ENCODE measurements at places on chromosomes 12 and 14.

DNA sequence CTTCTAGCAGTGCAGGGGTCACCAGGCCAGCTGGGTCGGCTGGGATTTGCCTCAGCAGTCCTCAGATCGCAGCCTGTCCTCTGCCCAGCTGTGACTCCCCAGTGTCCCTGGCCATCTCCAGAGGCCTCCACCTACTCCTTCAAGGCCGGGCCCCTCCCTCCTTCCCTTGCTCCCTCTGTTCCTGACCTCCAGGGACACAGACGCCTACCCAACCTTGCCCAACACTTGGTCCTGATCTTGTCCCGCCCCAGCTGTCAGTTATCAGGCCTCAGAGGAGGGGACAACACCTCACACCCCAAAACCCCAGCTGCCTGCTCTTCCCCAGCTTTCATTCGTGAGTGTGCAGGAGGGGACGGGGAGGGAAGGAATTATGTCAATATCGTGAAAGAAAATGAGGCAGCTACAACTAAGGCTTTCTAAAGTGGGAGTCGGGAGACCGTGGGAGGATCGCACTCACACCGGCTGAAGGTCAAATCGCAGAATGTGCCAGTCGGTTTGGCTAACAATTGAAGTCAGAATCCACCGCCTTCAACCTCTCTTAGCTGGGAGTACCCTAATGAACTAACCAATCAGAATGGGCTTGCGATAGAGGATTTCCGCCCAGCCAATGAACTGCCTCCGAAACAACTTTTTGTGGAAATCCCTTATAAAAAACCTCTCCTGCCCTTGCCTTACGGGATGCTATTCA, 9.4 kb upstream of the PLBD2 start:
- no peak for DNase-seq

DNA sequence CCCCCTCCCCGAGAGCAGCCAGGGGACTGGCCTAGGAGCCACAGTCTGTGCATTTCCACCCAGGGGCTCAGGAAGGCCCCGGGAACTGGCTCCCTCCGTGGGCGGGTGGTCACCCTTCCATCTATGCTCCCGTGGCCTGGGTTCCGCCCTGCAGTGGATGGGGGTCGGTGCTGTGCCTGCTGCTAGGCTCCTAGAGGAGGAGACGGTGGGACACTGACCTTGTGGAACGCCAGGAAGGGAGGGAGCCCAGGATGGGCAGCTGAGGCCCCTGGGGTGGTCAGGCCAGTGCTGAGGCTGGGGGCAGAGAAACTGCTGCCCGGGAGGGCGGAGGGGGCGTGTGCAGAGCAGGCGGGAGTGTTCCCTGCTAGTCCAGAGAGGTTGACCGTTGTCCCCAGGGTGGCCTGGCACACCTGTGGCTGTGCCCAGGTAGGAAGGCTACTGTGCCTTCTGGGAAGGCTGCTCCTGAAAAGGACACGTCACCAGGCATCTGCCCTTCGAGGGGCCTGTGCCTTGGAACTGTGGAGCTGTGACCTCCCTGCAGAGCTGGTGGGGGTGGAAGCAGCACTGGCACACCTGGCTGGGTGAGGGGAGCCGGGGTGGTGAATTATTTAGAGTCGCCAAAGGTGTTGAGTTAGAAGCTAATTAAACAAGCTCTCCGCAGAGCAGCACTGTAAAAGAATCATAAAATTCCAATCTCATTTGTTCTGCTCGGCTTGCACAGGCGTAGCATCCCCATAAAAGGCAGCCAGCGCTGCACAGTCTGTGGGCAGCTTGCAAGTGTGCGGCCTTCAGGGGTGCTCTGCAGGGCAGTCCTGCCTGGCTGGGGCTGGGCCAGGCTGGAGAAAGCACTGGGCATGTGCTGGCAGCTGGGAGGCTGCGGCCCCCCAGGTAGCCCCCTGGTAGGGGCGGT, 145.1 kb downstream of the KIF26A start:
- no peak for DNase-seq

- no peak for DNase-seq
These were observed 591.0 kb upstream of the TMEM132C start for GRCh38 chr12:127675936-127676335.

GRCh38 chr14:23376482-23377197, at the start of gene CMTM5:
CMTM5 (plus strand) TSS chr14:23377046; CDS start chr14:23377252, 206 bp downstream.
- no peak for DNase-seq

DNA sequence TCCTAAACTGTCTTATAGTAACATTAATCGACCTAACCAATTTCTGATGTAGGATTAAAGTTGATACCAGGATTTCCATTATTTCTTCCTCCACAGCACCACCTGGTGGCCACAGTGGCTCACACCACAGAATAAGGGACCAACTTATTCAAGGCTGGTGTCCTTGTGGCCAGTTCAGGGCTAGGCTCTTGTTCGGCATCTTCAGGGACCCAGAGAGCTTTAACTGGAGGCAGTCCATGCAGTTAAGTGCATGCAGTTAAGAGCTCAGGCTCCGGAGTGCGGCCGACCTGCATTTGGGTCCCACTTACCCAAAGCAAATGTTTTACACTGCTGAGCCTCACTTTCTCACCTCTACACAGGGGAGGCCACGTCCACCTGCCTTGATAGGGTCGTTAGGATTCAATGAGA, 42.0 kb upstream of the GPR68 start:
- DNase-seq, result peak; percentile 75

- DNase-seq, result no peak
These were observed 73.5 kb downstream of the TNFAIP2 start for GRCh38 chr14:103196716-103197115.

DNA sequence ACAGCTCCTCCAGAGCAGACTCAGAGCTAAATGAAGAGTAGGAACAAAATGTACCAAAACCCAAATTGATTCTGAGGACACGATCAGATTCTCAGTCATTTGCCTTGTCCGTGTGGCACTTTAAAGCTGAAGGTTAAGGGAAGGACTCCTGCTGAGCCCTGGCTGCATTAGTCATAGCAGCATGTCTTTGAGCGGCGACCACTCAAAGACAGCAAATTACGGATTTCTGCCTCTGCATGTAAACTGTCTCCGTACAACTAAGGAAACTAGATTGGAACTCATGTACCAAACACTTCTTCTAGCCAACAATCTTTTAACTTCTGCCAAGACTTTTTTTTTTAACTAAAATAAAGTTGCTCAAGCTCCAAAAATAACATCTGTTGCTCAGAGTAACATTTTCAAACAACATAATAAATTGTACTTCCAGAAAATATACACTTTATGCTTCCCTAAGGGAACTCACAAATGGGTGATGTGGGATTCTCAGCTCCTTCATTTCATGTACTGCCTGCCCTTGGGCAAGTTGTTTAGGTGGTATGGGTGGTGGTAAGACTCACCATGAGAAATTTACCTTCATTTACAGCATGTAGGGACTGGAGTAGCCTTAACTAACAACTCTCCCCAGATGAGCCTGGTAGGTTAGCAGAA, 56.1 kb downstream of the RERG start:
- no peak for DNase-seq

- DNase-seq, result peak; percentile 24
These were observed 26.2 kb downstream of the RFLNA start for GRCh38 chr12:124321040-124321481.

- DNase-seq, result no peak
These were observed 17.4 kb downstream of the KCNMB4 start for GRCh38 chr12:70383484-70383883.

DNA sequence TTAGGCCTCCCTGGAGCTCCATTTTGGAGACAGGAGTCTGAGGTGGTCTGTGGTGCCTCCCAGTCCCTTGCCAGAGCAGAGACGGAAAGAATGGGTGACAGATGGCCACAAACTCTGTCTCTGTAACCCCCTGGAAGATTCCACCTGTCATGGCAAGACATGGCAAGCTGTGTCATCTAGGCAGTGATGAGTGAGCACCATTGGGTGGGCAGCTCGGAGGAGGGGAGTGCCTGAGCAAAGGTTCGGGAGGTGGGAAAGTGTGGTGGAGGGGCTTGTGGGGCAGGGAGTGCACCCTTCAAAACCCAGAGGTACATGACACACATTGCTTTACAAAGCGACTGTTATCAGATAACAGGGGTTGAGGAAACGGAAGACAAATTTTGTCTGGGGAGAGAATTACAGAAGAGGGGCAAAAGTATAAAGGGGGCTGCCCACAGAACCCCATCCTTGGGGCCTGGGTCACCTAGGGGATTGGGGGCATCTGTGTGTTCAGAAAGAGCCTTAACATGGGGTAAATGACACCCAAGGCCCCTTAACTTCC, 3.5 kb downstream of the RIN3 start:
- no peak for DNase-seq

DNA sequence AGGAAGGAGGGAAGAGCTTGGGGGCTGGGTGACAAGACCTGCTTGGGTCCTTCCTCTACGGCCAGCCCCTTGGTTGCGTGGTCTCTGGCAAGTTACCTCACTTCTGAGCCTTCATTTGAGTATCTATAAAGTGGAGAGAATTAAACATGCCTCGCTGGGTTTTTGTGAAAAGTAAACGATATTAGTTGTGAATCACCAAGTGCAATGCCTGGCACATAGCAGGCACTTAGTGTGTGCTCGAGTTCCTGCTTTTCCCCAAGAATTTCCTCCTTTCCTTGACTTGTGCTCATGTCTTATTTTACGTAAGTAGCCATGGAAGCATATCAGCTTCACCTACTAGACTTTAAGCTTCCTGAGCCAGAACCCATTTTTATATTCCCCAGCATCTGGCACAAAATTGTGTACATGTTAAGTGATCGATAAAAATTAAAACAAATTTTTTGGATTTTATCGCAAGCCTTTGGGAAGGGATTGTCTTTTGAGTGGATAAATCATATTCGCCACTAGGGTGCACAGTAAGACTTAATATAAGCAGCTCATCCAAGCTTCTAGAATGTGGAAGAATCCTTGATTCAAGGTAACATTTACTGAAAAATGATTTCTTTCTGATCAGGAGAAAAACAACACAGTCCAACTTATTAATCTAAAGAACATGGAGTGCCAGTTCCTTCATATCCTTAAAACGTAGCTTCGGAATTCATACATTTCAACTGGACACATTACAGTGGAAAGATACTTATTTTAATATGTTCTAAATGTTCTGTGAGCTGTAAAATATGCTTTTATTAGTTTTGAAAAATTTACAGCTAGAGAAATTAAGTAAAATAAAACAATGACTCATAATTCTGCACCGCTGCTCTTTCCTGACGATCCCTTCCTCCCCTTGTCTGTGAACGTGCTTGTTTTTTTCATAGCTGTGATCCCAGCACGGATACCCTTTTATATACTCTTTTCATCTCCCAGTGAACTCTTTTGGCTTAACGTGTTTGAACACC, 62.0 kb downstream of the SLC25A47 start:
- no peak for DNase-seq

DNA sequence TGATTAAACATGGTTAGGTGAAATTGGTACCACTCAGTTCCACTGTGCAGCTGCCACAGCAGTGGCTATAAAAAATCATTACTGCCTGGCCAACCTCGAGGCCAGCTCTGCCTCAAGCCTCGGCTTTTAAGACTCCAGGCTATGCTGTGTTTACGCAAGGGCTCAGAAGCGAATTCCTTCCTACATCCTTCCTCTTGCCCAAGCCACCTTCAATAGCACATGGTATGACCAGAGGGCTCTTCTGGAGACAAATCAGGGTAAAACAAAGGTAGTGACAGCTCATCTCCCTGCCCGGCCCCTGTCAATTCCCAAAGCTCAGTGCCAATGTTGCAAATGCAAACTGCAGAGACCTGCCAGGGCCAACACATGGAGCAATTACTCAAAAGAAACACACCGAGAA, 31.9 kb downstream of the NUAK1 start:
- no peak for DNase-seq

DNA sequence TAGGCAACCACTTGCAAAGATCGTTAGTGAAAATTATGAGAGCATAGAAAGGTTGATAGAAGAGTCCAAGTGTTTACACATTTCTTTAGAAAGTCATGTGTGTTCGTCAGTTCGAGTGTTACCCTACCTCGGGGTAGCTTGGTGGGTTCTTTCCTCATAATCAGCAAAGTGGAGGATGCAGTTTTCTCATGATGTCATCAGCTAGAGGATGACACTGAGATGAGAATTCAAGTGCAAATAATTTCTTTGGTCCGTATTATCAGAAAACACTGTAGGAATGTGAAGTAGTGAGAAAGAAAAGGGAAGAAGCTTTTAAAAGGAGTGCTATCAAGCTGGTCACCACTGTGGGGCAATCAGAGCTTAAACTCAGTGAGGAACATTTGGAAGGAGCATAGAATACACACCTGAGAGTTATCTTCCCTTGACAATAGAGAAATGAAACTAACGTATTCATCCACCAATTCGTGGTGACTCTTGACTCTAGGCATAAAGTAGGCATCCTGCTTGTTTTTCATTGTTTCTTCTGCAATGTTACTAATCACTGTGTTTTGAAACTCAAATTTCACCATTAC, 1340.9 kb upstream of the TMEM132C start:
- DNase-seq, result no peak

DNA sequence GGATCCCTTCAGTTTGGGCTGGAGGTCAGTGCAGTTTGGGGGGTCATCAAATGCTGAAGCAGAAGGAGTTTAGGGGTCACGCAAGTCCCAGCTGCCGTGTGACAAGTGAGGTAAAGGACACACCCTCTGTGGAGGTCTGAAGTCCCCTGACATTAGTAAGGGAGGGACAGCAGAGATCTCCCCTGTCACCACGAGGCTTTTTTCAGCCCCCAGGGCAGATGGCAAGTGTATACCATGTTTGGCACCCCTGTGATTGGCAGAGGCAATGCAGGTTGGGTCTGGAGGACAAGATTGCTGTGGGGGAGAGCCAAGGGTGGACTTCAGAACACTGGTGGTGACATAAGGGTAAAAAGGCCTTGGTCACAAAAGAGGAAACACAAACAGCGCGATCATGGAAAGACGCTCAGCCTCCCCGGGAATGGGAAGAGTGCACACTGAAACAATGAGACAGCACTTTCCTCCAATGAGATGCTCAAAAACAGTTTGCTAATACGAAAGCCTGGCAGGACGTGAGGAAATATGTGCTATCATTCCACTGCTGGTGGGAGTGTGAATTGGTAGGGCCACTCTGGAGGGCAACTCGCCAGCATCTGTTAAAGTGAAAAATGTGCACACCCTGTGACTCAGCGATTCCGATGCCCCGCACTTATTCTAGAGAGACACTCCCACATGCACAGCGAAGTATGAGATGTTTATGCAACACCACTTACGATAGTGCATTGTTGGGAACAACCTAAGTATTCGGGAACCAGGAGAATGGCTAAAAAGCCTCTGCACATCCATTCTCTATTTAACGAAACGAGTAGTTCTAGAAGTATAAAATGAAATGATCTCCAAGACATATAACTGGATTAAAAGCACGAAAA, 14.4 kb upstream of the CD27 start:
- no peak for DNase-seq

Data from effector CD4-positive, alpha-beta T cell (primary cell).